ENCODE measurements at places on chromosomes 4 and X.

GRCh38 chr4:153074936-153075630, 129.2 kb upstream of the TRIM2 start:
- no peaks in the 10 kb centered on the region for H3K27me3 ChIP-seq
- DNase-seq: no peak
- H3K4me1 ChIP-seq: peaks cover 4% of the 10 kb centered on the region
- no peak overlapping the region for H3K27ac ChIP-seq
- H3K36me3 ChIP-seq: no peaks in the 10 kb centered on the region

DNA sequence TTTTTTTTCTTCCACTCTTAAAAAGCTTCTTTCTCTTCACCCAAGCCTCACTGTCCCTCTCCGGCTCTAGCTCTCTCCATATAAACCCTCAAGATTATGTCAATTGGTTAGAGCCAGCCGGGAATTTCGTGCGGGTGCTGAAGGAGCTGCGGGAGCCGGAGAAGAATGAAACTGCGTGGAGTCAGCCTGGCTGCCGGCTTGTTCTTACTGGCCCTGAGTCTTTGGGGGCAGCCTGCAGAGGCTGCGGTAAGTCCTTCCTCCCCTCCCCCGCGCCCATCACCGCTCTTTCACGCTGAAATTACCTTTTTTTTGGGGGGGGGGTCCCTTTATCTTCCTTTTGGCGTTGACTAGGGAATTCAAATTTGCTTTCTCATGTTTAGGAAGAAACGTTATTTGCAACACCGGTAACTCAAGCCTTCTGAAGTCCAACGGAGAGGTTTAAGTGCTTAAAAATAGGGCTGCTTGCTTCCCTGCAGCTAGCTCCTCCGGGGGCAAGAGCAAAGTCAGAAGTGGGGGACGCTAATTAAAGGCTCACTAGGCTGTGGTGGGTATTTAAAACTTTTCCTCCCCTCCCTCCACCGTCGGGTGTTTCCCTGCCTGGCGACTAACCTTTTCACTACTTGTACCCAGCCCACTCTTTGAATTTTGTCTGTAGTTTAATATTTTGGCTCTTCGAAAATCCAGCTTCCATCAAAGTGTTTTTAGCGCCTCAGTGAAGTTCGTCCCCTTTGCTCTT, 491 bp downstream of the COL4A5 start:
- peak overlapping the region; percentile 72 for H3K27ac ChIP-seq
- no peaks in the 10 kb centered on the region for H3K36me3 ChIP-seq
- H3K4me1 ChIP-seq: no peaks in the 10 kb centered on the region
- no peak for DNase-seq
- H3K27me3 ChIP-seq: no peaks in the 10 kb centered on the region

- no peak for DNase-seq
- no peak overlapping the region for H3K27ac ChIP-seq
- no peak overlapping the region for H3K4me3 ChIP-seq
- H3K27me3 ChIP-seq: no peaks in the 10 kb centered on the region
These were observed 38.6 kb upstream of the NKAP start for GRCh38 chrX:119982145-119982544.

GRCh38 chr4:183158062-183158461, 59.0 kb downstream of the WWC2 start:
- H3K27ac ChIP-seq: no peak overlapping the region
- no peak for DNase-seq
- no peaks in the 10 kb centered on the region for H3K27me3 ChIP-seq

Data from stomach (tissue), 19 donors.